Left lung (tissue), 14 donors: ENCODE measurements at places on chromosomes 4 and X.

DNA sequence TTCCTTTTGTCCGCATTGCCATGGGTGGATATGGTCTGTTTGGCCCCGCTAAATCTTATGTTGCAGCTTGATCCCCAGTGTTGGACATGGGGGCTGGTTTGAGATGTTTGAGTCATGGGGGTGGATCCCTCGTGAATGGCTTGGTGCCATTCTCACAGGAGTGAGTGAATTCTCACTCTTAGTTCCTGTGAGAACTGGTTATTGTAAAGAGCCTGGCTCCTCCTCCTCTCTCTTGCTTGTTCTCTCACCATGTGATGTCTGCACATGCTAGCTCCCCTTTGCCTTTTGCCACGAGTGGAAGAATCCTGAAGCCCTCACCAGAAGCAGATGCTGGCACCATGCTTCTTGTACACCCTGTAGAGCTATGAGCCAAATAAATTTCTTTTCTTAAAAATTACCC lies 22.6 kb upstream of the STBD1 start:
- DNase-seq, result no peak

GRCh38 chr4:147288512-147288911 lies 192.4 kb upstream of the EDNRA start:
- DNase-seq, result no peak

- DNase-seq, result no peak
These were observed 7.0 kb downstream of the SMIM14 start for GRCh38 chr4:39631700-39632079.

- no peak for DNase-seq
These were observed 618.6 kb downstream of the TLL1 start for GRCh38 chr4:166491635-166492034.

GRCh38 chrX:153871451-153871850 lies 14.5 kb downstream of the L1CAM start:
- no peak for DNase-seq

DNA sequence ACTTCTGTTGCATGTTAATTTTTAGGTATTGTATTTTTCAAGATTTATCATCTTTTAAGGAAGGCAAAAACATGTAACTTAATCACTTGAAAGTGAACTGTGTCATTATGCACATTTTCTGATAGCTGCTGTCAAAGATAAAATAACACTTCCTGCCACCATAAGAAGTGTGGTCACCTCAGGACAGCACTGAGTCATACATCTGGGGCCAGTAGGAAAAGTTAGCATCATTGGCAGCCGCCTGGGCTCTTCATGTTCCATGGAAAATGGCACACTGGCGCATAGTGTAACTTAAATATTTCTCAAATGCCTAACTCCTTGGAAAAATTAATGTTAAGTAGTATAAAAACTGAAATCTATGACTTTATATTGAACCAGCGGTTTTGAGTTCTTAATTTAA lies 24.2 kb downstream of the CNKSR2 start:
- DNase-seq, result no peak

DNA sequence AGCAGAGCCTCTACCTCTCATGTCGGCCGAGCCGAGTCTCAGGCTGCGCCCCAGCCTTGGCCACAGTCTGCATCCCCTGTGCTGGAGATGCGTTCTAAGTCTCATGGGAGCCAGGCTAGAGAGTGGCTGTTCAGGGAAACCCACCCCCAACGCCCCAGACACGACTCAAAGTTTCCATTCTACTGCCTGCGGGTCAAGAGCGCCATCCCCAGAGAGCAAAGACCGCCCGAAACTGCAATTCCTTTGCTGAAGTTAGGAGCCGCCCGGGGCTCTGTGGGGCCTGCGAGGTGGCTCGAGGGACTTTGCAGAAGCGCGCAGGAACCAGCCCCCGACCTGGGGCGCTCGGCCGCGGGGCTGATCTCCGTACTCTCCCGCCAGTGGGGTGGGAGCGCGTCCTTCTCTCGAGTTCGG lies 10.0 kb upstream of the ELF4 start:
- DNase-seq, result no peak

- DNase-seq, result no peak
These were observed 76.9 kb downstream of the TMLHE start for GRCh38 chrX:155535866-155536265.

DNA sequence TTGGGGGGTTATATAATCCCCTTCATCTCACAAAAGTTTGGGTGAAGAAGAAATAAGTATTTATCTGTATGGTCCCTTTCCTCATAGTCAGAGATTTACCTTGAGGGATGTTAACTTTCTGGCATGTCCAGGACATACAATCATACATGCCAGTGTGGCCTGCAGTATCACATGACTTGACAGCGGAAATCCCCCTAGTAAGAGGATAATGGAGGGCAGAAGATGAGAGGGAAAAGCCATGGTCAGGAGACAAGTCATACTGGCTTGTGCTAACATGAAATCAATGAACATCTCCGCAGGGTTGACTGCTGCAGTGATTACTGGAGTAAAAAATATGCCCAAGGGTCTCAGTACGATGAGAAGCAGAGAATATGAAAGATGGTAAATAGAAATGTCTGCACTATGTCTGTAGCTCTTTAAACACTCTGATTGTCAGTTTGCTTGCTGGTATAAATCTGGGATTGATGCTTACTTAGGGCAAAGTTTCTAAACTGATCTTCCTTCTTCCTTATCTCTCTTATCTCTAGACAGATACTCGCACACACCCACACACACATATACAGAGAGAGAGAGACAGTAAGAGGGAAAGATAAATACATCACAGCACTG lies 1385.6 kb upstream of the ADGRL3 start:
- DNase-seq, result no peak

GRCh38 chrX:144006811-144007210 lies 122.9 kb downstream of the UBE2NL start:
- DNase-seq, result no peak

- peak; percentile 37 for DNase-seq
These were observed 333.9 kb upstream of the FSTL5 start for GRCh38 chr4:162497564-162498167.

GRCh38 chr4:99715286-99715685 lies 57.7 kb upstream of the C4orf54 start:
- no peak for DNase-seq

DNA sequence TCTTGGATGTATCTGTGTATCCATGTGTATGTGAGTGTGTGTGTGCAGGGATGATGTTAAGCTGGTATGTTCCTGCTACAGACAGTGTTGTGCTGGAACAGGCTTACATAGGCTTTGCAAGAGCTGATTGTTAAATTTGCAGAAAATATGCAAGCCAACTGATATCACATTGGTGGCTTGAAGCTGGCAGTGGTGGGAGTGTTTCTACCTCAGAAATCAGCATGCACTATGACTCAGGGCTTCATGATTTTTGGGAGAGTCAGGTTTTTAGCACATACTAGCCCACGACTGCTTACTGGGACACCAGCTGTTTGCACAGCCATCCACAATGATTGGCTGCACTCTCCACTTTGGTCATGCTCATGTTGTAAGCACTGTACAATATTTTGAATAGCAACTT lies 261.8 kb downstream of the DHX15 start:
- DNase-seq, result no peak

GRCh38 chrX:47311932-47312774 lies 58.2 kb upstream of the ZNF157 start:
- peak; percentile 59 for DNase-seq

- DNase-seq, result no peak
These were observed 115.1 kb upstream of the GPM6A start for GRCh38 chr4:175927121-175927520.

- no peak for DNase-seq
These were observed 50.6 kb downstream of the ATP11C start for GRCh38 chrX:139882299-139882698.

- no peak for DNase-seq
These were observed 34.2 kb downstream of the MMRN1 start for GRCh38 chr4:89928838-89929237.

GRCh38 chr4:27666943-27667342 lies 806.3 kb downstream of the STIM2 start:
- DNase-seq, result no peak

- DNase-seq, result no peak
These were observed 40.4 kb upstream of the LAS1L start for GRCh38 chrX:65575022-65575421.

DNA sequence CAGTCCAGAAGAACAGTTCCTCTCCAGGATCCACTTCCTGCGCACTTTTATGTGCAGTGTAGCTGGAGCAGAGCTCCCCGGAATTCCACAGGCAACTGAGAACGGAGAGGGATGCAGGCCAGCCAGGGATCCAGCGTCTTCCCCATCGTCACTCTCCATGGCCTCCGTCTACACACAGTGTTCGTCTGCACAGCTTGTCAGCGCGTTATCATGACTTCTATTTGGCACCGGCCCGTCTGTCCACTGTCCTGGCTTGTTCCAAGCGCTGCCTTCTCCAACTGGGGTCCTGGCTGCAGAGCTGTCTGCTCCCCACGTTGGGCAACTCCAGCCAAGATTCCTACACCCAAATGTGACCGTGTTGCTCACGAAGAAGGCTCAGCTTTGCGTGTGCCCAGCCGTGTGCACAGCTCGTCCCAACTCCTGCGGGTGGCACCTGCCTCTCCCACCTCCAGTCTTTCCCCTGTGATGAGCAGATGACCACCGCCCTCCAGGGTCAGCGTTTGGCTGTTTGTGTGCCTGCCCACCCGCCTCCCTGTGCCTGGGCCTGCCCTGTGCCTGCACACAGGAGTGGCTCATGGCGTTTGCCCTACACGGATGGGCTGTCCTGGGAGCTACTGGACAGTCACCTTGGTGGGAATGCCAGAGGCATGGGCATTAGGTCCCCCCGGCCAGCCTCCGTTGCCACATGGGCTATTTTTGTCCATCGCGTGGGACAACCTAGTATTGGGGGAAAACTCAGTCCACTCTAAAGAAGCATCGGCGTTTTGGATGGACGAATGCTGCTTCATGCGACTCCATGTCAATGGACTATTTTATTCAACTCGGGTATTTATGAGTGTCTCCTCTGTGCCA lies 2.2 kb upstream of the CTBP1 start:
- peak; percentile 71 for DNase-seq

GRCh38 chr4:122091836-122092405 lies 60.2 kb upstream of the BLTP1 start:
- no peak for DNase-seq

GRCh38 chr4:791252-791897 lies 34.6 kb downstream of the CPLX1 start:
- no peak for DNase-seq

GRCh38 chr4:184205243-184205642 lies 12.4 kb downstream of the ENPP6 start:
- no peak for DNase-seq

DNA sequence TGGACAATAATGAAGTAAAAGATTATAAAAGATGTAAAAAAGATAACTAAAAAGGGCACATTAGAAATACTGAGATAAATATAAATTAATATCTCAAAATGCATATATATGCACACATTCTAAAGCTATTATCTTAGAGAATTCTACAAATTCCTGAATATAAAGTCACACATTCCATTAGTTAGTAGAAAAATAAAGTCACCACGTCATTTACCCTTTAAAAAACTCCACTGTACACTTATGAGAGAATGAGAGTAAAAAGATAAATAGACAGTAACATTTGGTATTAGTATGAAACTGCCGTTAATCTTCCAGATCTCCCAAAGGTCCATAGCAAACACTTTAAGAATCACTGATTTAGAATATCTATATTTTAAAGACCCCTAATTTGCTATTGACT lies 67.2 kb upstream of the IL15 start:
- DNase-seq, result no peak

DNA sequence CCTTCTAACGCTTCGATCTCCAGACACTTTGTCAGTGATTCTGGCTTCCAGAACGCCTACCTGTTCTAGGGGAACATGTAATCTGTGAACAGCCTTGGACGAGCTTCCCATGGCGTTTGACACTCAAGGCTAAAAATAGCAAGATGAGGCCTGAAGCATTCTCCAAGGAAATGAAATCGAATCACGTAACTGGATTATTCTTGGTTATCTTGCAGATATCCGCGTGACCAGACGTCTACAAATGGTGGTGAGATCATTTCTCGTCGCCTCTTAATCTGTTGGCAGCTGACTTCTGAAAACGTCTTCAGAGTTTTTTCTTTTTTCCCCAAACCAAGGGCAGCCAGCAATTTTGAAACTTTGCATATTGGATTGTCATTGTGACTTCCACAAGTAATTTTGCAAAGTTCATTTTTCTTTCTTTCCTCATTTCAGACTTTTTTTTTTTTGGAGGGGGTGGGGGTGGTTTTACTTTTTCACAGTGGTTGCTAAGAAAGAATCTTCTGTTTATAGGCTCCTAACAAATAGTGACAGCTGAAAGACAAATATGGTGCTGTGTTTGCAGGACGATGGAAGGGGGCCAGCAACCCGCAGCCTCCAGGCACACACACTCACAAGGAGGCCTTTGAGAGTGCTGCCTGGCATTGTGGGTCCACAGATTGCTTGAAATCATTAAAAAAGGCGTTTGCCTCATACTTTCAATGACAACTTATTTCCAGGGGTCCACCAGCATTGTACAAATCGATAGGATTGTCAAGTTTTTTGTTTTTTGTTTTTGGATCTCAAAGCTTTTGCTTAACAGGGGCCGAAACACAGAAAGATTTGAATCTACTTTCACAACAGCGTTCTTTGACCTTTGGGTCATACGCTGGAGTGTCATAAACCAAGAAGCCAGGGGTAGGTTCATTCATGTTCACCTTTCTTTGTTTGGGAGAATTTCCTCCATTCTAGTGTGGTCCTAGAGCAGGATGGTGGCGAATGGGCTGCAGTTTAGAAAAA lies 32.4 kb upstream of the PDLIM3 start:
- DNase-seq, result no peak

DNA sequence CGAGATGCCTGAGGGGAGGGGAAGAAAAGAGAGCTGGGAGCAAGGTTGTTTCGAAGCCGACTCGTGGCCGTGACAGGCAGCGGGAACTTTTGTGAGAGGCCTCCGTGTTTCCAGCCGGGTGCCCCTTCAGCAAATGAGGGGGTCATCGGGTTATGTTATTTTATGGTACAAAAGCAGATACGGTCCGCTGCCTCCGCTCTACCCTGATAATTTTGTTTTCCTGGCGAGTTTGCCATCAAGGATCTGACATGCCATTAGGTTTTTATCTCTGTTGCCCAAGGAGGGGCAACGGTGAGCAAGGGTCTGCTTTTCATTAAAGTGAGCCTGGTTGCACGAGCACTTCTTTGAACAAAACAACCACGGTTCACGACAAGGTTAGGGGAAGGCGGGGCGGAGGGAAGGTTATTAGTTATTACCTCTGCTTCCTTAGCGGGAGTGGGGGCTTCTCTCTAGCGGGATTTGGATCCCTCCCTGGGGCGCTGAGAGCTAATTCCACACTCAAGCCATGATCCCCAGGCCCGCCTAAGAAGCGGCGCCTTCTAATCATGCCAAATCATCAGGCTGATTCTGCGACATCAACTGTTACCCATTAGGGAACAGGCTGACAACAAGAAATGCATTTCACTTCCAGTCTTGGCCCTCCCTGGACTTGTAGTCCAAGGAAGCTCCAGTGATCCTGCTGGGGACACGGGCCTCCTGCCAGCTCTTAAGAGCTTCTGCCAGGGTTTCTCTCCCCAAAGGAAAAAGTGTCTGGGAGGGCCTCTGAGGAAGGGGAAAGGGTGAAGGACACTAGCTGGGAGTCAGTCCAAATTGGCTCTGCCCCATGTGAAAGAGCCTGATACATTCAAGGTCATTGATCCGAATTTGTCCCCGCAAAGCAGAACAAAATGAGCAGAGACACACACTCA lies 617.7 kb downstream of the MID1IP1 start:
- DNase-seq, result peak; percentile 63

- no peak for DNase-seq
These were observed 122.6 kb downstream of the COMMD8 start for GRCh38 chr4:47340914-47341313.

- no peak for DNase-seq
These were observed 115.7 kb downstream of the NDST4 start for GRCh38 chr4:114997576-114998247.

GRCh38 chr4:112704991-112705845 lies 68.3 kb downstream of the LARP7 start:
- peak; percentile 36 for DNase-seq

GRCh38 chrX:1451661-1452515 lies 821 bp downstream of the ASMTL start:
- no peak for DNase-seq
